ENCODE measurements at places on chromosomes 13 and 19.

GRCh38 chr19:31349160-31349881 is at the start of gene TSHZ3:
TSS of gene TSHZ3 (minus strand) at chr19:31349436. CDS start at chr19:31349219, 217 bp downstream.
- DNase-seq: no peak

GRCh38 chr19:16259385-16260159 is 61.9 kb downstream of the AP1M1 start:
- DNase-seq: no peak

DNA sequence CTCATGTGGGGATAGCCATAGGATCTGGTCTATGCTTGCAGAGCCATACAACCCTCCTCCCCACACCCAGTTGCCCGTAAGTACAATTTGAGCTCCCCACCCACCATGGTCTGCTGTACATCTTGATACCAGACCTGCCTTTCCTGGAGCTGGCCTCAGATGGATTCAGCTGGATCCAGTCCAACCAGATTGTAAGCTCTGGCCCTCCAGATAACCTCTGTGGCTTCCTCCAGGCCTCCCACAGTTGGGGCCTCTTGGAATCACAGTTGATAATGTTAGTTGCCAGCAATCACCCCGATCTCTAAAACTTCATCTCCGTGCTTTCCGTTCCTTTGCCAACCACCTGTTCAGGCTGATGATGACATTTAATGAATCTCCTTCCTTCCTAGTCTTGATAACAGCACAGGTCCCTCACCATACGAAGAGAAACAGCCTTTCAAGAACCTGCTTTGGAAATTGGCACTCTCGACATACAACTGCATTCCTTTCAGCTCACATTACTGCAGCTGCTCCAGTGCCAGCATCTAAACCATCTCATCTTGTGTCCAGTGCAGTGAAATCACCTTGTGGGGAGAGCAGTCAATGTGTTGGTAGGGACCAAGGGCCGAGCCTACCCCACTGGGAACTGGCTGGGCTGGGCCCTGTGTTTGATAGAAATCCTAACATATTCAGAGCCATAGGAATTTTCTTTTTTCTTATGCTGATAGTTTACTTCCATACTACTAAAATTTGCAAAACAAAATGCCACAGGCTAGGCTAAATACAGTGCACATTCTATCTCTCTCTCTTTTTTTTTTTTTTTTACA is 15.1 kb upstream of the FOXO1 start:
- DNase-seq: peak; percentile 8

DNA sequence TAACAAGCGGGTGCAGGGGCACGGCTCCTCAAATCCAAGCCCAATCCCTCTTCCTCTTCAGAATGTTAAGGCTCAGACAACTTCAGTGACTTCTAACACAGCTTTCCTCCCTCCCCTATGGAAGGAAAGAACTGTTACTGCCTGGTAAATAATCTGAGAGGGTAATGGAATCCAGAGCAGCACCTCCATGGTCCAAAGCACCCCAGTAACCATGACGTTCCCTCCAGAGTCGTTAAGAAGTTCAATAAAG is 969 bp downstream of the AKT2 start:
- no peak for DNase-seq

- no peak for DNase-seq
These were observed 5.2 kb downstream of the LRRC4B start for GRCh38 chr19:50562996-50563395.

DNA sequence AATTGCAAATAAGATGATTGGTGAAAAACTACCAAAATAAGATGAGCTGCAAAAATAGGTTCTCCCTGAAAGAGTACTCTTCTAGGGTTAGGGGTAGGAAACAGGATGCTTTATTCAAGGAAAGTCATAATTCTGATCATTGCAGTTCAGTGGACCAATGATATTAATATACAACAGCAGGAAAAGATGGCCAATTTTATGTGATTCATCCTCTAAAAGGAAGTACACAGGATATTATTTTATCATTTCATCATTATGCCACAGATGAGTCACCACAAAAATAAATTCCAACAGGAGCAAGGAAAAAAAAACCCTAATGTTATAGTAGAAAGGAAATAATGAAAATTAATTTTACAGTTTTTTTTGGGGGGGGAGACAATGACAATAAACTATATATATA is 205.0 kb downstream of the NALCN start:
- no peak for DNase-seq

GRCh38 chr13:97749174-97749573 is 204.3 kb upstream of the IPO5 start:
- DNase-seq: no peak

DNA sequence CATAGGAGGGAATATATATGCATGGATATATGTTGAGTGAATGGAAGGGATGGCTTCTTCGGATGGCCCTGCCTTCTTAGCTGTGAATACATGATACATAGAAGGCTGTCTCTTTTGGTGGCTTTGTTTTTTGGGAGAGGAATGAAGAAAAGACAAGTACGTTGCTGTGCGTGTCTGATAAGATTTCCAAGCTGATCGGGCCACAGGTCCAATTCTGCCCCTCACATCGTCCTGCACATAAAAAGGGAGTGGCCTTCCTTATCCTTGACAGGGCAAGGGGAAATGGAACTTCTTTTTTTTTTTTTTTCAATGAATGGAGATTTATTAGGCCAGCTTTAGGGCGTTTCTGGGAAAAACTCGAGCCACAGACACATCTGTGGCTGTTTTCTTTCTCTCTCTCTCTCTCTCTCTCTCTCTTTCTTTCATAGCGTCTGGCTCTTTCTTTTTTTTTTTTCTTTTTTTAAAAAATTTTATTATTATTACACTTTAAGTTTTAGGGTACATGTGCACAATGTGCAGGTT is 103.8 kb upstream of the SPATA13 start:
- no peak for DNase-seq
